ENCODE measurements at places on chromosomes 5 and 9. TPM values are rescaled to one million over a fixed set of nuclear protein-coding genes. Genes with fewer than 3 reads are reported as not detected.

Gene ANKRD18A
- 12.4 TPM for total RNA-seq

Gene MEIKIN
- total RNA-seq: not detected

Gene KIF20A
- 47.9 TPM for total RNA-seq

Gene S1PR3
- 36.6 TPM for total RNA-seq

Gene GTF3C5
- 68.3 TPM for total RNA-seq
